NCI-H1105 (cell line): ENCODE measurements at places on chromosomes 13 and 19.

GRCh38 chr13:40758811-40759210 is 12.2 kb downstream of the MRPS31 start:
- DNase-seq: no peak

DNA sequence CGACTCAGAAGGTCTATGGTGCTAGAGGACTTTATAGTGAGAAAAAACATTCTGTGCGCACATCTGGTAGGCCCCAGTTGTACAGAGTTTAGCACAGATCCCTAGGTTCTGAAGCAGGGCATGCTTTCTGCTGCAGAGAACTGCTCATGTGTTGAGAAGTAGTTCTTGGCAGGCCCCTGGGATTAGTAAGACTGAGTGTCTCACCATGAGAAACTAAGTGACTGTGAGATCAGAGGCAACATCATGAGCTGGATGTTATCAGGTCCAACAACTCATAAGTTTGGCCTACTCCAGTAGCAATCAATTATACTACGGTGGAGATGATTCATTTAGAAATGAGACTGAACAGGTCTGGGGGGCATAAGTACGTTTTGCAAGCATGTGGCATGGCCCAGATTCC is 507.4 kb upstream of the KLF12 start:
- DNase-seq: no peak

DNA sequence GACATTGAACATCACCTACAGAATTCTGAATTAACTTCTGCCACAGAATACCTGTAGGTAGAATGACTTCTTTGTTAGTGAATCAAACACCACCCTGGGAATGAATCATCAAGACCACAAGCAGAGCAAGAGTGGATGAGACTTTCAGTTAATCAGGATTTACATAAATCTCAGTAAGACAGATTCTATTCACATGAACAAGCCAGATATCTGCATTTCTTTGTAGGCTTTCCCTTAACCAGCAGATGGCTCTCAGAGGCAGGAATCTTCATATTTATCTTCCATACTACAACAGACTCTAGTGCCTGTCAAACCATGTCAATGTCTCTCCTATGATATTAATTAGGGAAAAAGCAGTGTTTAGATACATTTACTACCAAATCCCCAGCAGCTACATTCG is 412.1 kb downstream of the KLF12 start:
- DNase-seq: no peak

DNA sequence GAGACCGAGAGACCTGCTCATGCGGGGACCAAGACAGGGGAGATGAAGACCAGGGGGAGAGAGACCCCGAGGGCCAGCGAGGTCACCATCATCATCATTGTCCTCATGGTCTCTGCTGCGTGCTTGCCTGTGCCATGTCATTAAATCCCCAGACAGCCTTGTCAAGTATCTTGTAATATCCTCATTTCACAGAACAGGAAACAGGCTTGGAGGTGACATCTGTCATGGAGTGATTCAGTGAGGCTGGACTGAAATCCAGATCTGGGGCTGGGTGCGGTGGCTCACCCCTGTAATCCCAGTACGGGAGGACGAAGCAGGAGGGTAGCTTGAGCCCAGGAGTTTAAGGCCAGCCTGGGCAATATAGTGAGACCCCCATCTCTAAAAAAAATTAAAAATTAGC is 5.9 kb upstream of the NANOS2 start:
- DNase-seq: no peak

DNA sequence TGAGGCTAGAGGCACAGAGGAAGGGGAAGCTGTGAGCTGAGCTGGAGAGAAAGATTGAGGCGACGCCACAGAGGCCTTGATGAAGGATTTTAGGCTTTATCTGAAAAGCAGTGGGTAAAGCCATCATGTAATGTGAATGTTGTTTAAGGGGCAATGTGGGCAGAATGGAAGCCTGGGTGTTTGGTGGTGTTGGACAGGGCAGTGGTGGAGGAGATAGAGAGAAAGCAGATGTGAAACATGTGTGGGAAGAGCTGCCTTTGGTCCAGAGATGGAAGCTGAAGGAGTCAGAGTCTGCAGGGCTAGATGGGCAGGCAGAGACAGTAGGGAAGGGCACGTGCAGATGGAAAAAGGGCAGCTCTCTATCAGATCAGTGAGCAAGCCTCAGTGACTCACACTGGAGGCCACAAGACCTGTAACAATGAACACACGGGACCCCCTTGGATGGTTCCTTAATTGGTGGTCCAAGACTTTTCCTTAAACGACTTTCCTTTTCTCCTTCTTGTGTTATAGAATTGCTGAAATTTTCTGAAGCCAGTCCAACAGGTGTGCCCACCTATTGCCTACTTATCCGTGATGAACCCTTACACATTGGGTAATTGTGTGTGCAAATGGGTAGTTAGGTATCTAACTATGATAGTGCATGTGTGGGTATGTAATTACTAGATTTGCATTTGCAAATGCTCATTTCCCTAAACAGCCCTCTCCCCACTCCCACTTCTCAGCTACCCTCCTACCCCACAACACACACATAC is 21.7 kb downstream of the ZNF536 start:
- DNase-seq: no peak

DNA sequence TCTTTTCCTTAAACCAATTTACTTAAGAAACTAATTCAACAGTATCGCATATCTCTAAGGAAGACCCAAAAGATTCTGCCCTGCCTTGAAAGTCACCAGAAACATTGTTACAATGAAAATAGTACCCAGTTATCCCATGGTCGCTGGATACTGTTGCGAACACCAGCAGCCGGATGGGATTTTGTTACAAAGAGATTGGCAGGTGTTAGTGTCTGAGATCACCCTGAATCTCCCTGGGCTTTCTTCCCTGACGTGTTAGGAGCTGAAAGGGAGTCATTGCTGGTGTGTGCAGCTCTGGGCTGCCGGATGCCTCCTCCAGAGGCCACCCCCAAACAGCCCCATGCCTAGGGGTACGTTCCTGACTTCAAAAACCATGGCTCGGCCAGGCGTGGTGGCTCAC is 38.2 kb downstream of the PTPRS start:
- no peak for DNase-seq

DNA sequence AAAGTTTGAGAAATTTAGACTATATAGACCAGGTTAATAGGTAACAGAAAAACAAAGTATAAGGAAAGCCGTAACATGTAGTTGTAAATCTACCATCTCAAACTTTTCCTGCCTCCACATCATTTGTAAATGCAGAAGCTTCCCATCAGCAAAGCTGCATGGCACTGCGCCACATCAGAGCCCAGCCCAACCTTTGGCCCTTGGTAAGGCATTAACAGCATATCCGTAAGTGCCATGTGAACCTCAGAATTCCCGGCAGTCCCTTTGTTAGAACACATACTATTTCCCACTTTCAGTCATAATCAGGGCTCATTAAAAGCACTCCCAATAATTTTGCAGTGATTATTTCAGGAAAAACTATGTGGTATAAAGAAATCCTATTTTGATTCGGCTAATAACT is 51.6 kb downstream of the MPHOSPH8 start:
- no peak for DNase-seq

GRCh38 chr13:50366488-50367174 is 351.4 kb downstream of the KCNRG start:
- peak; percentile 55 for DNase-seq

DNA sequence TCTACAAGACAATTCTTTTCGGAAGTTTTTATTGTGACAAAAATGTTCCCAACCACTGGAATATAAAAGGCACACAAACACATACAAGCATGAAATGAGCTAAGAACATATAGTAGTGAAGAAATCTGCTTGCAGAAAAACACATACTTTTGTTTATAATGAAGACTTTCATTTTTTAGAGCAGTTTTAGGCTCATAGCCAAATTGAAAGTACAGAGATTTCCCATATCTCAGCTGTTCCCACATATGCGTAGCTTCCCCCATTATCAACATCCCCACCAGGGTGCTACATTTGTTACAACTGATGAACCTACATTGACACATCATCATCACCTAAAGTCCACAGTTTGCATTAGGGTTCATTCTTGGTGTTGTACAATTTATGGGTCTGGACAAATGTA is 249.4 kb downstream of the KCTD12 start:
- DNase-seq: no peak

DNA sequence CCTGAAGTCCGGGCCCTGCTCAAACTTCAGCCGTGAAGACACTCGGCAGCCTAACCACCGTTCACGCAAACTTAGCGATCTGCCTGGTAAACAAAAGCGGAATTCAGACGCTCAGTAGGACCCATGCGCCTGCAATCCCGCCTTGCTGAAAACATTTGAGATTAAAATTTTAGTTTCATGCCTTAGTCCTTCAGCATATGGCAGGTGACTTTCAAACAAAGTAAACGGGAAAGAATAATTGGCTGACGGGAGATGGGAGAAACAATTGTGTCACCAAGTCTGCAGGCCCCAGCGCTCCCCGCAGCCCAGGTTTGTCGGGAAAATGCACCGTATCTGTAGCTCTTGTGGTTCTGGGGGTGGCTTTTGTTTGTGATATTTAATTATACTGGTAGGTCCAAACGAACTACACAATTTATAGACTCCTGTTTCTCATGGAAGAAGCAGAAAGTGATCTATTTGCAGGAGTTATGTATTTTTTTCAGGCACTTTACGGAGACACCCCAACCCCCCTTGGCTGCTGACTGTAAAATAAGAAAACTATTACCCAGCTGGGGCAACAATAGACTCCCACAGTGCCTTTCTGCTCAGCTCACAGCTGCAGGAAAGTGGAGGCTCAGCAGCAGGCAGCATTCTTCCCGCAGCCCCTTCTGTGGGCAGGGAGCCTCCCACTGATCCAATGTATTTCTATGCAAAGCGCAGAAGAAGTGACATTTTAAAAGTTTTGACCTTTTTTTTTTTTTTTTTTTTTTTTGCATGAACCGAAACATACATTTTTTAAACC is 94.8 kb downstream of the SOX1 start:
- DNase-seq: no peak

- no peak for DNase-seq
Measured at GRCh38 chr19:1076046-1076386, 9.0 kb downstream of the ARHGAP45 start.

GRCh38 chr13:24270639-24271141 is 38.7 kb upstream of the C1QTNF9 start:
- no peak for DNase-seq

DNA sequence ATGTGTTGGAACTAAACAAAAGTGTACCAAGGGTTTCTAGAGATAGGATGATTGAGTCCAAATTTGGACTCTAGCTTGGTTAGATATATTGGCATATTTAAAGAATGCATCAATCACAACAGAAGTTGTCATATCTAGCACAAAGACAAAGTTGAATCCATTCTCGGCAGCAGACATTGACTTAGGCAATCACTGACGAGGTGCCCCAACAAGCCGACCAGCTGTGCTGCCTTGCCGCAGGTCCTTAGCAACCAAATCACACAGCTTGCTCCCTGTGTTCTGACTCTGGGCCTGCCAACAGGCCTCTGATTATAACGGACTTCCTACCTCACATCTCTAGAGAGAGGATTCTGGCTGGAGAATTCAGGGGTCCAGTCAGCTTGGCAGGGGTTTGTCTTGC is 208.7 kb downstream of the MTUS2 start:
- no peak for DNase-seq

GRCh38 chr19:14722127-14722526 is 32.3 kb downstream of the ZNF333 start:
- no peak for DNase-seq

- peak; percentile 29 for DNase-seq
Measured at GRCh38 chr19:55554741-55555152, 9.4 kb upstream of the SBK3 start.

DNA sequence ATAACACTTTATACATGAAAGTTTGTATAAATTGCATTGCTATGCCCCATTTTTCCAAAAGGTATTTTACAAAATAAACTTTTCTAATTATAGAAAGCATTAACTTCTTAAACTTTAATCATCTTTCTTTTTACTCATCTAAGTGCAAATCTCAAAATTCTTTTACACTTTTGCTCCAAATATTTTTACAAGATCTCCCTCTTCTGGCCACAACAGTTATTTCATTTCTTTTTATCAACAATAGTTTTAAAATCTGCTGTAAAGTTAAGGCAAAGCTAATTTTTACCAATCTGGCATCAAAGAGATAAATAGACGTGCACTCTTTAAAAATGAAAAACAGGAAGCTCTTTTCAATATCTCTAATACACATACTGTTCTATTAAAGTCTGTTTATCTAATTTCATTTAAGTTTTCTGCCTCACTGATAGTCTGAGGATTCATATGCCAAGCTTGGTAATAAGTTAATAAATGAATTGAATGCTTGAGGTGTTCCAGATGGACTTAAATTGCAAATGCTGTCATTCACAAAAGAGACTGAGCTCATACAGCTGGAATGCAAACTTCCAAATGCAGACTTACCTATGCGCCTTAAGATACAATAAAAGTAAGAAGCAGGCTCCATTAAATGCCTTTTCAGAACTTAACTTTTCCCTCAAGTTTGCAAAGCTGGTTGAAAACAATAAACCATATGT is 583.0 kb upstream of the ATXN8OS start:
- DNase-seq: no peak

DNA sequence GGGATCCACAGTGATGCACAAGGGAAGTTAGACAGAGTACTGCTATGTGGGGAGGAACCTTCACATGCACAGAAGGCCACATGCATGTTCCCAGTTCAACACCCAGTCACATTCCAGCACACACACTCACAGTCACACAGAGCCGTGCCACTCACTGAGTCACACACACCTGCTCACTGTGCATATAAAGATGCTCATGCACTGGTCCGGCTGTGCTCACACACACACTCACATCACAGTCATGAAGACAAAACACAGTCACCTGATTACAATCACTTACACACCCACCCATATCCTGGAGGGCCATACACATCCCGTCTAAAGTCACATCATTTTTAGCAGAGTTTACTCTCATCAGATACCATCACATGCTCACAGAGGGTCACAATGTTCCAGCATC is 478 bp downstream of the CLC start:
- no peak for DNase-seq

- DNase-seq: no peak
Measured at GRCh38 chr19:1935484-1936208, 5.3 kb upstream of the CSNK1G2 start.

- no peak for DNase-seq
Measured at GRCh38 chr19:49932731-49933131, 3.4 kb upstream of the NUP62 start.

- DNase-seq: no peak
Measured at GRCh38 chr13:43965459-43965845, 85.7 kb downstream of the LACC1 start.

- DNase-seq: no peak
Measured at GRCh38 chr19:42155796-42156195, 23.6 kb upstream of the POU2F2 start.

DNA sequence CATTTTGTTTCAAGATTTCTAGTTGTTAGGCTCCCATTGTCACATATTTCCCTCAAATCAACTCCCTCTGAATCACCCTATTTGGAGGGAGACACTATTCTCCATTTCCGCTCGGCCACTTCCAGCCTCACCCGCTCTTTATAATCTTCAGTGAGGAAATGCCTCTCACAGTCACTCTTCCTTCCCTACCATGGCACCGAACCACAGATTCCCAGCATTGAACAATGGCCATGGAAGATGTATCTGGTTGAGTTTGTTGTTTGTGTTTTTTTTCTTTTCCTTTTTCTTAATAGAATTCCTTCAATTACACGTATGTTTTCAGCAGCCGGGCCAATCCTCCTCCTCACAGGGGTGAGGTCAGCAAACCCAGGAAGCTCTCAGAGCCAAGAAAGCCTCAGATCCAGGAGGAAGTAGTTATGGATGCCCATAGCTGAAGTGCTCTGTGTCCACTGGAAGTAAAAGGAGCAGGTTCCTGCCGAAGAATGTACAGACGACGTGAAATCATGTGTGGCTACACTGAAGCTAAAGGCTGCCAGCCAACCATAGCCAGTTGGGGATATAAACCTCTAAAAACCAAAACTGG is 472.1 kb downstream of the FOXO1 start:
- no peak for DNase-seq

- no peak for DNase-seq
Measured at GRCh38 chr19:33134571-33135041, 2.7 kb downstream of the WDR88 start.

- DNase-seq: no peak
Measured at GRCh38 chr13:35995136-35995535, 136.0 kb downstream of the DCLK1 start.
